ENCODE measurements at places on chromosomes 2 and 18.

GRCh38 chr18:48940854-48941611 is 9.7 kb downstream of the SMAD7 start:
- no peak for DNase-seq

GRCh38 chr2:84519332-84519957 is 3.1 kb downstream of the DNAH6 start:
- no peak for DNase-seq

GRCh38 chr2:119155633-119156032 is 2.9 kb downstream of the C1QL2 start:
- DNase-seq, result no peak

GRCh38 chr2:45195916-45196315 is 186.7 kb upstream of the SIX2 start:
- no peak for DNase-seq

GRCh38 chr2:10223932-10224720 is 78.6 kb upstream of the HPCAL1 start:
- DNase-seq, result no peak

DNA sequence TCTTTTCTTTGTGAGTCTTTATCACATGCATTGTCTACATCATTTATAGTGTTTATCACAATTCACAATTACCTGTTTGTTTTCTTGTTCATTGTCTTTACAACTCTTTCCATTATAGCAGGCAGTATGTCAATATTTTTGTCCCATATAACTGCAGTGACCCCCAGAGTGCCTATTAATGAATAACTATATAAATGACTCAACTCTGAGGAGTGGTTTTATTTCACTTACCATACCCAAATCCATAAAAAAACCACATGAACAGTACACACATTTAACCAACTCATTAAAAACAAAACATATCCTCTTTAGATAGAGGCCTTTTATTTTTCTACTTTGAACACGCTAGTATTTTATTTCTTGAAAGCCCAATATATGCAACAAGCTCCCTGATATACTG is 1419.1 kb upstream of the NXPH2 start:
- DNase-seq, result no peak

GRCh38 chr2:96806468-96807126 is 9.5 kb upstream of the CNNM3 start:
- DNase-seq, result no peak
